ENCODE measurements at places on chromosomes 4 and X.

DNA sequence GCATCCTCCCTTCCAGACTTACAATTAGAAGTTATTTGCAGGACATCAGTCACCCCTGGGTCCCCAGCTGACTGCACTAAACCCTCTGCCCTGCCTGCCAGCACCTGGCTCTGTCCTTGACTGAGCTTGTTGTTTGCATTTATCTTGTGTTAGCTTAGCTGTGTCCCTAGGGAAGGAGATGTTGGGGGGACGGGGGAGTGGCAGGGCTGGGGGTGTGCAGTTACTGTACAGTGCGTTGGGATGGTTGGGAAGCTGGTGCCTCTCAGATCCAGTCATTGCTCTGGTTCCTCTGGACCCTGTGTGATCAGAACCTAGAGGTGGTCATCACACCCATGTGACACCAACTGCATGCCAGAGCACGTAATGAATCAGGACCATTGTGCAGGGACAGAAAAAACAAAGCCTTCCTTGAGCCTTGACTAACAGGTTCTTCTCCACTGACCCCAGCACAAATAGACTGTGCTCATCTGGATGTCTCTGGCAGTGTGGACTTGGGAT is 32.7 kb upstream of the PROM1 start:
- DNase-seq: no peak

DNA sequence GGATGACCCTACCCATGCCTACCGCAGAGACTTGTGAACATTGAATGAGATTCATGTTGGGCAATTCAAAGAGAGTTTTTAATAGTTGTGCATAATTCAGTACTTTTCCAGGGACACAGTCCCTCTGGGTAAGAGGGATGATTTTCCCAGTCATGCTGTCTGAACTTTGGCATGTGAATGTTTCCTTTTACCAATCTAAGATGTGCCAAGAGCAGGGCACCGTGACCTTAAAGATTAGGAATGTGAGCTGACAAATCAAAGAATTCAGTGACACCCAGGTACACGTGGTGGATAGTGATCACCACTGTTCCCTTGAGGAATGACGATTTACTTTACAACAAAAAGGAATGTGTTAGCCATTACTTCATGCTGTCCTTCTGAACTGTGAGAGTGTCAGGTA is 515.6 kb downstream of the PPARGC1A start:
- no peak for DNase-seq

DNA sequence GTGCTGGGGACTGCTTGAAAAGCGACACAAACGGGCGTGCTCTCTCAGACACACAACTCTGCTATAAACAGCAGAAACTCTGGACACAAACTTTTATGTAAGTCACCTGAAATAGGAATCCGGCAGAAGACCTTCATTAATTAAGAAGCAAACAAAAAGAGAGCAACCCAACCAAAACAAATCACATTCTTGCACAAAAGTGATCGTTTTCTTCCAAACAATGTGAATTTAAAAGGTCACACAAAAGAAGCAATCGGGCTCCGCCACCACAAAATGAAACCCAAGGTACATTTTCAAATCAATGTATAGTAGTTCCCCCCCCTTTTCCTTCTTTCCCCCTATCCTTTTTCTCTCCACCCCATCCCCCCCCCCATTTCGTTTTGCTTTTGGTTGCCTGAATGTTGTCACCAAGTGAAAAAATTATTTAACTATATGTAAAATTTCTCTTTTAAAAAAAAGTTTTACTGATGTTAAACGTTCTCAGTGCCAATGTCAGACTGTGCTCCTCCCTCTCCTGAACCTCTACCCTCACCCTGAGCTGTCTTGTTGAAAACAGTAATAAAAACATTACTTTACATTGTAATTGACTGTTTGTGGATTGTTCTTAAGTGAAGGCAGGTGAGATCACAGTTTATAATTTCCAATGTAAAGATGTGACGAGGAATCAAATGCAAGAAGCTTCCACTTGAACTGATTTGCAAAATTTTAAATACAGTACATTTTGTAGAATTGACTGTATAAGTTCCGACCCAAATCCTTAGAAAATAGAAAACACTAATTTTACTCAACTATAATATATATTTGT is 2.4 kb downstream of the MAB21L2 start:
- no peak for DNase-seq

DNA sequence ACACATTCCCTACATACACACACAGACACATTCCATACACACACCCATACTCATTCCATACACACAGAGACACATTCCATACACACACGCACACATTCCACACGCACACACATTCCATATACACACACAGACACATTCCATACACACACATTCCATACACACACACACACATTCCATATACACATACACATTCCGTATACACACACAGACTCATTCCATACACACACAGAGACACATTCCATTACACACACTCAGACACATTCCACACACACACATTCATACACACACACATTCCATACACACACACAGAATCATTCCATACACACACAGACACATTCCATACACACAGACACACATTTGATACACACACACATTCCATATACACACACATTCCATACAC is 15.2 kb downstream of the LINC00632 start:
- DNase-seq: peak; percentile 18

- no peak for DNase-seq
Observed at GRCh38 chr4:60384516-60384915, 815.6 kb upstream of the ADGRL3 start.

DNA sequence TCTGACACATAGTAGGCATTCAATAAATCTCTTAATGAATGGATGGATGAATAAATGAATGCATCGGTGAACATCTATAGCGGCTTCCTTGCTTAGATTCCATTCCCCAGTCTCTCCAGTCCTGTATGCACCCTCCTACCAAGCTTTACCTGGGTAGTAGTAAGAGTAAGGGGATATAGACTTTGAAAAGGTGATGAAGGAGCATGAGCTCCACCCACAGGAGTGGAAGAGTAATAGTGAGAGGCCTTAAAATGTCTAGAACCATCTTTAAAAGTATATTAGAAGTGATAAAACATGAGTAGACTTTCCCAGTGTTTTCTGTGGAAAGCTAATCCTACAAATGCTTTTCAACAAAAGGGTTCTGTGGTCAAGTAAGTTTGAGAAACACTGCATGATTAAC is 35.5 kb upstream of the GPC3 start:
- no peak for DNase-seq

DNA sequence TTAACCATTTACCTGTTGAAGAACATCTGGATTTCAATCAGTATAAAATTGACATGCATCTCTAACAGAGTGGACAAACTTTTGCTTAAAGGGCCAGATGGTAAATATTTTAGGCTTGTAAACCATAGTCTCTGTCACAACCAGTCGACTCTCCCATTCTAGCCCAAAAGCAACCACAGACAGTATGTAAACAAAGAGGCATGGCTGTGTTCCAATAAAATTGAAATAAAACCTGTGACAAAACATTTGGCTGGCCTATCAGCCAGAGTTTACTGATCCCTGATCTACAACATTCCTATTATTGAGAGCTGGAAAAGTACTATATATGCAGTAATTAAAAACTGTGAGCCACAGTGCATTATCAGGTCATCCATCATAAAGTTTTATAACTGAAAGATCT is 3.2 kb downstream of the CENPC start:
- DNase-seq: no peak

GRCh38 chr4:63563288-63564014 is 845.8 kb downstream of the TECRL start:
- no peak for DNase-seq

GRCh38 chrX:13180807-13181206 is 136.4 kb upstream of the FAM9C start:
- peak; percentile 46 for DNase-seq

DNA sequence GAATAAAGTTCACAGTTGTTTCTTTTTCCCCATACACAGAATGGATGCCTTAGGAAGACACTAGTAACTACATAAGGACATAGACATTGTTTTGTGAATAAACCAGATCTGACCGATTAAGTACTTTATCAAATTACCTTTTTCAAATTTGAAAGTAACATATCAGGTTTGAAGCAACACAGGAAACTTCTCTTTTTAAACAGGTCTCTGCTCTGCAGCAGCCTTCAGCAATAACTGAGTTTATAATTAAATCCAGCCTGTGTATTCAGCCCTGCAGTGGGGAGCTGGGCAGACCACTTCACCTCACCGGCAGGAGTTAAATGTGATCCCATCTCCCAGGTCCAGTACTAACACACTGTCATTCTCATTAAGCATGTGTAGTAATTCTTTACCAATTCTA is 68.3 kb upstream of the ATOH1 start:
- no peak for DNase-seq

DNA sequence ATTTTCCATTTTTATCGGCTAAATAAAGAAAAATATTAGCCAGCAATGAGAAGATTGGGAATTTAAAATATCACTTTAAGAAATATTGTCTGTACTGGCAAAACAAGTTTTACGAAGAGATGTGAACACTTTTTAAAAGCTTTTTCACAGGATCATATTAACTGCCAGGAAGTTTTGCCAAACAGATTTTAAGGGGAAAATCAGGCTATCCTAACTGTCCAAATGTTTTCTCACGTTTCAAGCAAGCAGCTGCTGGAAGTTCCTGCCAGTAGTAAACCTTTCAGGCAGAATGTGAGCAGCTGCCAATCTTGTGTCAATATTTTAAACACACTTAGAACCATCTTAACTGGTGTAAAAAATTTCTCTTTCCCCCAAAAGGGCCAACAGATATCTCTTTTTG is 101.1 kb downstream of the ADGRL3 start:
- no peak for DNase-seq

- no peak for DNase-seq
Observed at GRCh38 chr4:20992002-20992401, 291.7 kb downstream of the PACRGL start.

DNA sequence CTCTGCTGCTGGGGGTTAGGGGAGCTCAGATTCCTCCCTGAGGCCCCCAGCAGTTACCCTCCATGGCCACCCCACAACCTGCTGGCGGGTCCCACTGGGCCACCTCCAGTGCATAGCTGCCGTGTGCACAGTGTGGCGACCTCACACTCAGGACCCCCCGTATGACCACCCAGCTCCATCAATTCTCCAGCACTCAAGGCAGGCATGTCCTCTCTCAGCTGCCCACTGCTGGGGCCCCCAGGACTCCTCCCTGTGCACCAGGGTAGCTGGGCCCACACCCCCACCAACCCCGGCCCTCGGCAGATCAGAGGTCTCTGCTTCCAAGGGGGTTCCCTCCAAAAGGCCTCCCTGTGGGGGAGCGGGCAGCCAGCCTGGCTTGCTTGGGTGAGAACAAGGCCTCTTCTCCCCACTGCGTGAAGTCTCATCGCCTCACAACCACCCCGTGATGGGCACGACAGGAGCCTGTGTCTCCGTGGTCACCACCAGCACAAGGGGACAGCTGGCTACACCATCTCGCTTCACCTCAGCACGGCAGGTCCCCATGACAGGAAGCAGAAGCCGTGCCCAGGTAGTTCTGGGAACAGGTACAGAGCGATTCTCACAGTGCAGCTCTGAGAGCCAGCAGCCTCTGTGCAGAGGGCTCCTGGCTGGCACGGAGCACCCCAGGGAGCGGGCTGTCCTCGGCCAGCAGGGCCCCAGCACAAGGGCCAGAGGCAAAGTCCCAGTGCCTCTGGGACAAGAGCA is 4.6 kb upstream of the HAUS3 start:
- no peak for DNase-seq

DNA sequence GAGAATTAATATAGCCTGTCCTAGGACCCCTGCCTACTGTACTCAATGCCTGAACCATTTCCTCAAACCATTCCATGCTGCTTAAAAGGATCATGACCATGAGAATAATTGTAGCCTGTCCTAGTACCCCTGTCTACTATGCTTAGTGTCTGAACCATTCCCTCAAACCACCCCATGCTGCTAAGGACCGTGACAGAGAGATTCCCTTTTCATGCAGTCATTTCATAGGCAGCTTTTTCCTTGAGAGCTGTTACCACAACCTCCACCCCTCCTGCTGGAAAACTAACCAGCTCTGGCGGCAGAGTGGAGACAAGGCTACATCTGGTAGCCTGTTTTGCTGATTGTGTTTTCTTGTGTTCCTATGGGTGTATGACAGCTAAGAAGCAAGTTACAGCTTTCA is 174.9 kb upstream of the SMARCAD1 start:
- DNase-seq: no peak

- peak; percentile 58 for DNase-seq
Observed at GRCh38 chr4:76955182-76955581, 5.6 kb downstream of the SEPTIN11 start.

GRCh38 chr4:141640696-141641095 is 4.3 kb downstream of the IL15 start:
- no peak for DNase-seq

- peak; percentile 75 for DNase-seq
Observed at GRCh38 chr4:174697202-174697601, 131.8 kb downstream of the GLRA3 start.

GRCh38 chr4:184782731-184783373 is 42.9 kb downstream of the ACSL1 start:
- DNase-seq: no peak

DNA sequence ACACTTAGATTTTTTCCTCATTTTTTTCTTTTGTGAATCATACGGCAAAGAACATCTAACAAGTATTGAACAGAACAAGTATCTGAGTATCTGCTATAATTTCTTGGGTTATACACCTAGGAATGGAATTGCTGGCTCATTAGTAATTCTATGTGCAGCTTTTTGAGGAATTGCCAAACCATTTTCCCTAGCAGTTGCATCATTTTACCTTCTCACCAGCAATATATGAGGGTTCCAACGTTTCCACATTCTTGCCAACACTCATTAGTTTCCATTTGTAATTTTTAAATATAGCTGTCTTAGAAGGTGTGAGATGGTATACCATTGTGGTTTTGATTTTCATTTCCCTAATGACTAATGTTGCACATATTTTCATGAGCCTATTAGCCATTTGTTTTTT is 41.1 kb upstream of the DCAF8L1 start:
- DNase-seq: peak; percentile 0

DNA sequence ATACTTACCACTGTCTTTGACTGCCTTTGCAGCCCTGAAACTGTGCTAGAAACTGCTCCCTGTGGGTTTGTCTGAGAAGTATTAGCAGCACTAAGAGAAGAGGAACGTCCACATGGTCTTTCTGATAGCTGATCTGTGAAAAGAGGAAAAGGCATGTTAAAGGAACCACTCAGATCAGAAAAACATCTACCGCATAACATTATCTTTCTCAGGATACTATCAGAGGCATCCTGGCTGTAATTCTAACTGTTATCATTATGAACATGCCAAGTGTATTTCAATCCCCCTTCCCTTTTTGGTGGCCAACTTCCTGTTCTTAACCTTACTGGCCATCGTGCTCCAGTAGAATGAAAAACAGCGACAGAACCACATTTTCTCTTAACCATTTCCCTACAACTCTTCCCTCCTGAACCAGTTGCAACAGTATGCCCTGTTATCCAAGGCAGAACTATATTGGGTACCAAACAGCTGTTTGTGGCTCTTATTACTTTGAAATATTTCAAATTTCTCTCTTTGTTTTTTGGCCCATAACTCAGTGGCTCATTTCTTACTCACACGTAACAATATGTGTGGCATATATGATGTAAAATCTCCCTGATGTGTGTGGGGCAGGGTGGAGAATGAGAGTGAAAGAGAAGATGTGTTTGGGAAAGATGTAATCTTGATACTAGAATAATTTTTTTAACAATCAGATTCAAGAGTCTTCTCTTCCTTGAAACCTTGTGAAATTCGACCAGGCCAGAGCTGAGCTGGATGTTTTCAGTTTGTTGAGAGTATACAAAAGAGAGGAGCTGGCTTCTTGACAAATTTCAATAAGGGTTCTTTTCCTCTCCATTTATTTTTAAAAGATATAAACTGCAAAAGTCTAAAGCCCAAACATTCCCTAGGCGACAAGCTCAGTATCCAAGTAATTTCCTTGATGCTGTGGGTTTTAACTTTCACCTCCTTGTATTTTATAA is 35.2 kb downstream of the ARHGEF6 start:
- no peak for DNase-seq
